ENCODE measurements at places on chromosomes 11 and 22.

GRCh38 chr11:128764424-128765095, 70.7 kb downstream of the FLI1 start:
- DNase-seq = no peak

- no peak for DNase-seq
These were observed 3.3 kb upstream of the FXYD2 start for GRCh38 chr11:117827521-117828511.

DNA sequence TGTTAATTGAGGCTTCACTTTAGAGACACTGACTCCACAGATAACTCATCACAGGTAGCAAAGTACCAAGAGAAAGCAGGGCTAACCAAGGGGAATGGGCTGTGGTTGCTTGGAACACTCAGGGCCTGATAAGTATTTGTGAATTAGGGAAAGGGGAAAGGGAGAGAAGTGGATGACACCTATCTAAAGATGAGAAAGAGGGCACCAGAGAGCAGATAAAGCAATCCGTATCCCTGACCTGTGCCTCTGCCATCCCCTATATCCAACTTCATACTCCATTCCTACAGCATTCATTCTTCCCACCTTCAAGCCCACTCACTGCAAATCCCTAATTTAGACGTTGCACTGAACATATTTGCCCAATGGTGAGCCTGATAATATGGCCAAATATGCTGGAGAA, 43.0 kb upstream of the API5 start:
- DNase-seq = no peak

- no peak for DNase-seq
These were observed 90.6 kb upstream of the FGF3 start for GRCh38 chr11:69909561-69910518.

GRCh38 chr11:11979488-11980117, 28.8 kb downstream of the DKK3 start:
- DNase-seq = no peak

Data from renal cortex interstitium (tissue), 15 donors.